ENCODE measurements at places on chromosomes 5 and 9.
A peak's percentile ranks its signal among the peaks of the same experiment; 100 is the strongest.

GRCh38 chr5:92144824-92145223, 761.7 kb upstream of the ARRDC3 start:
- DNase-seq = no peak

DNA sequence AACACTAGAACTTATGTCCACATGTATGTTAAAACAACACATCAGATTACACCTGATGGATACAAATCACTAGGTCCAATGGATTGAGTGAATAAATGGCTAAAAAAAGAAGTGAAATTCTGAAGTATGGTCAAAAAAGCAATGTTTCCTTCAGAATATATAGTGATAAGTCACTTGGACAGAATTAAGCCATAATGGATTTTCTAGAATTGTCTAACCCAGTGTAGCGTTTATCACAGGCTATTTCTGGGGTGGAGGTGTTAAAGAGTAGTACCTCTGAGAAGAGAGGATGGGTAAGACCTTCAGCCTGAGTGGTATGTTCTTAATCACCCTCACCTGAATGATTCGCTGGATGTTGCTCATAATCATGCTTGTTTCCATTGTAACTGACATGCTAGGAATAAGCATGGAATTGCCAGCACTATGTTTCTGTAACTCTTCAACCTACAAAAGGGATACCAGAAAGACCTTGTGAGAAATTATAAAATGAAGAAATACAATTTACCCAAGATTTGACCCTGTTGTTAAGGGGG, 33.2 kb downstream of the SLC31A2 start:
- no peak for DNase-seq

DNA sequence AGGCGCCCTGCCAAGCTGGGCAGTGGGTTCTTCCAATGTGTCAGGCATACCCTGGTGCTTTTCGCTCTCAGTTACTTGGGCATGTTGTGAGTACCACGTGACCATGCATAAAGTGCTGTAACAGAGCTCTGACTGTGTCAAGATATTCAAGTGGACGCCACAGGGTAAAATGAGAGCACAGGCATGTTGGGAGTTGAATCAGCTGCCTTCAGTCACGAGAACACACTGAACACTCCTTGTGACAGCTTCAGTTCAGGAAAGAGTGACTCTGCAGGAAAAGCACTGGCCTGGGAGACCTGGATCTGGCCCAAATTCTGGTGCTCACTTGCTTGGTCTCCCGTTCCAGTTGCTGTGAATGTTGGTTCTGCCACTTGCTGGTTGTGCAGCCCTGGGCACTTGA, 5.1 kb downstream of the MLANA start:
- no peak for DNase-seq

DNA sequence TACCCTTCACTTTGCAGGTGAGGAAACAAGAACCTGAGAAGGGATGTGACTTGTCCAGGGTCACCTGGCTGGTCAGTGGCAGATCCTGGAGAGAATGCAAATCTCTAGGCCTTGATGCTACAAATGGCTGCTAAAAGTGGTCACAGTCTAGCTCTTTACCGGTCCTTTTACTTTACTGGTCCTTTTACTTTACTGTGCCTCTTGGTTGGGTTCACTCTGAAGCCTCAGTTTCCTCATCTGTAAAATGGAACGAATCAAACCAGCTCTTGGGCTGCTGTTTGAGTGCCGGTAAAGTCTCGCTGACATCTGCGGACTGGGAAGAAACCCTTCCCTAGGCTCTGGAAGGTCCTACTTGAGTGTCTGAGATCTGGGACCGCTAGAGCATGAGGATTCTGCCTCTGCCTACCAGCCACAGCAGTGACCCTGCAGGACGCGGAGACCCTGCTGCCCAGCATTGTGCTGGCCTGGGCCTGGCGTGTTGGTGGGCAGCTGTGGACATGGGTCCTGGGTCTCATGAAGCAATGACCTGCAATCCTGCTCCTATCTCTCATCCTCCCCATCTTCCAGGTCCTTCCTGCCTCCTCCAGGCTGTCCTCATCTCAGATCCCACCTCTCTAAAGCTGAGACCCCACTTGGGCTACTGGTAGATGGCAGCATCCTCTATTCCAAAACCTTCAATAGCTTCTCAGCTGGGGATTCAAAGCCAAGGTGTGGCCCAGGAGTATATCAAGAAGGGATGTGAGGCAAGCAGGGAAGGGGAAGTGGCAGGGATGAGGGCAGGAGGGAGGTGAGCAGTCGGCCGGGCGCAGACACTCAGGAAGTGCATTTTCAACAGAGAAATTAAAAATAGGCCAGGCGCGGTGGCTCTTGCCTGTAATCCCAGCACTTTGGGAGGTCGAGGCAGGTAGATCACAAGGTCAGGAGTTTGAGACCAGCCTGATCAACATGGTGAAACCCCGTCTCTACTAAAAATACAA, 13.3 kb downstream of the CORO2A start:
- DNase-seq = no peak

GRCh38 chr5:98929710-98930298, 997 bp upstream of the CHD1 start:
- DNase-seq = no peak

DNA sequence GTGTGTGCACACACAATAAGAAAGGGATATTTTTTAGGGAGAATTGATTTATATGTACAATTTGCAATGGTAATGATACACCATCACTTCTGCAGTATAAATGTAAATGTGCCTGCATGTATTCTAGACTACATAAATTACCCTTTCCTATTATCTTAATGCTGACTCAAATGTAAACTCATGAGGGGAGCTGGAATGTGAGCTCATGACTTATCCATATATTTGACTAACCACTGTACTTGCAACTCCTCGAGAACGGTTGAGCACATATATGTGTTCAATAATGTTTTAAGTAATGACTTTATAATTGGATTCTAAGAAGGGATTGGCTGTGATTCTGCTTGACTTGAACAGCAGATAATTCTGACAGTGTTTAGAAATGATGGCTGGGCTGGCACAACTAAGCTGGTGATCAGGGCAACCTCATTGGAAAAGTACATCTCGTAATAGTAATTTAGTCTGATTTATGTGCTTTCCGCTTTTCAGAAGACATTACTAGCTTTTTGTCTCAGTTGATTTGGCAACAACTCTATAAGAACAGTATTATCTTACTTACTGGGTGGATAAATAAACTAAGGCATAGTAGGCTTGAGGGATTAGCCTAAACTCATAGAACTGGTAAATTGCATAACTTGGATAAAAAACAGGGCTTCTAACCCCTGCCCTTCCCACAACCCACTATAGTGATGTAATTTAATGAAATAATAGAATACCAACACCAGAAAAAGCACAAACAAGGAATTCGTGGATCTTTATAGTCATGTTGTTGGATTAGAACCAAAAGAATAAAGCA, 130.2 kb upstream of the SPEF2 start:
- no peak for DNase-seq

- DNase-seq = no peak
Observed at GRCh38 chr9:19057033-19057432, 7.8 kb downstream of the RRAGA start.

DNA sequence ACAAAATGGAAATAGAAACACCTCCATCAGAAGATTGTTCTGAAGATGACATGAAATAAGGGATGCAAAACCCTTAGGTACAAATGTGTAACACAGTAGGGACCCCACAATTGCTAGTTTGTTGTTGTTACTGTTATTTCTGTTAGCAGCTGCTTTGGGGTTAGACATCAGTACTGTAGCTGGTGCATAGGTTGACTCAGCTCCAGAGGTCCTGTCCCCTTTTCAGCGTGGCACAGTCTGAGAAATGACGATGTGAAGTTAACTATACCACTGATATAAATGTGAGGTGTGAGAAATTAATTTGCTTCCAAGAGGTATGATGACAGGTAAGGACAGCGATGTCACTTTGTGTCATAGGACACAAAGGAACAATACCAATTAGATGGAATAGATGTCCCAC, 384.6 kb upstream of the KLF4 start:
- DNase-seq = no peak

GRCh38 chr5:178120607-178121357, 7.5 kb downstream of the N4BP3 start:
- DNase-seq = peak; percentile 8

- DNase-seq = no peak
Observed at GRCh38 chr9:4861736-4862451, 69.2 kb downstream of the RCL1 start.

GRCh38 chr5:15737871-15738664, 238.1 kb downstream of the FBXL7 start:
- DNase-seq = no peak
